ENCODE measurements at places on chromosomes 3 and 15. TPM values are rescaled to one million over a fixed set of nuclear protein-coding genes. Genes with fewer than 3 reads are reported as not detected.

The DCBLD2 gene
- total RNA-seq, result 2.0 TPM

The CYP1A2 gene
- not detected for total RNA-seq

DNA sequence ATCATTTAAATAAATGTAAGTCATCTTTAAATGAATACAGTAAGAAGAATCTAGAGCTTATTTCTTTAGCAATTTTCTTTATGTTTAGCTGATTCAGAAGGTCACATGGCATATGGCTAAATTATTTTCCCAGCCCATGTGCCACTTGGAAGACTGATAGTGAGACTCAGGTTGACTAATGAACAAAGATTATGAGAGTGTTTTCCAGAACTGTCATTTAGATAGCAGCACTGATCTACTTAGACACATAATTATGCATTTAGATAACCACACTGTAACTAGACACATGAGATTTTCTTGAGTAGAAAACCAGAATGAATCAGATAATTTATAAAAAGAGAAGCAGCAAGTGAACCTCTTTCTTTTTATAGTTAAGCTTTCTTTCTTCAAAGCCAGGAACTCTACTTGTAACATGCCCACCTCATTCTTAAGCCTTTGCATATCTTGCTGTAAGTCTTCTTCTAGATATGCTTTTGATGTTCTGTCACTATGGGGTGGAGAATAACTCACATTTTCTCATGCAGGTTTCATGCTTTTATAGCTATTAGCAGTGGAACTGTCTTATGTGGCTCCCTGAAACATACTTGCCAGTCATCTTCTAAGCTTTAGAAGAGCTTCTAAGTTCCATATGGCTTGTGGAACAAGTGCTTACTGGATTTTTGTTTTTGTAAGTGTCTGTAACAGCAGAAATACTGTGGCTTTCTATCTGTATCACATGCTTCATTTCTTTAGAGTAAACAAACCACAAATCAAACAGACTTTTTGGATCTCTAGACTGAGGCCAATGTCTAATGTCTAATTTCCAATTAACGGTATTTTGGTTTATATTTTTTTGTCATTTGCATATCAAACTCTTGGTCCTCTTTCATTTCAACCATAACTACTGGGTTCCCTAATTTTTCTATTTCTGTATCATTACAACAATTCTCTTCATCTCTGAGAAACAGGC, 101.4 kb downstream of the LMLN start:
- no peak for DNase-seq

DNA sequence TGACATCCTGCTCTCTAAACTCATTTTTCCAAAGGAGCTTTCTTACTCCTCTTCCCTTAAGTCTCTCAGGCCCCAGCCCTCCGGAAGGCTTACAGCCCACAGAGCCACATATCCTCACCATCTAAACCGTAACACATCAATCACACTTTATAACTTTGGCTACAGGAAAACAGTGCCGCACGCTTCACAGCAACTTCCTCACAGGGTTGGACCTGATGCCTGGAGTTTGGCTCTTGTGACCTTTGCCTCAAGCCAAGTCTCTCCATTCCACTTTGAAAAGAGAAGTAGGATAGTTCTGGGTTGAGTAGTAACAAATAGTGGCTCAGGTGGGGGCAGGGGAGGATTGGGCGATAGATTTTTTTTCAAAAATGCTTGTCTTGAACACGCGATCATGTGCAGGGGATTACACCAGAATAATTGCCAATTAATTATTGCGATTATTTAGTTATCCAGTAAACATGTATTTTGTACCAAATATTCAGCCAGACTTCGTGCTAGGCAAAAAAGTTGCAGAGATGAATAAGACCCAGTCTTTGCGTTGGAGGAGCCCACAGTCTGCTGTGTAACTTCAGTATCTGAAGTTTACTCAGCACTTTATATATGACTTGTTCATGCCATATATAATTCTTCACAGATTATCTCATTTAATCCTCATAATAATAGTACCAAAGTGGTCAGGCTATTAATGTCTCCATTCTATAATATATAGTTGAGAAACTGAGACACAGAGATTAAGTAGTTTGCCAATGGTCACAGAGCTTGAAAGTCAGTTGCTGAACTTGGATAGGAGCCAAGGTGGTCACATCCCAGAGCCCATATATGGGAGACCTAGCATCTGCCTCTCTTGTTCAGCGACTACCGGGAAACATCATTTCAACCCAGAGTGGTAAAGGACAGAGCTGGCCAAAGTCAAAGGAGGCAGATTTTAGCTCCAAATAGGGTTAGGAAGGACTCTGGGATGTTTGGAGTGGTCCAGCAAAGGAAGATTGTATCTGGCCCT, 2.4 kb upstream of the ETV5 start:
- no peak for DNase-seq

DNA sequence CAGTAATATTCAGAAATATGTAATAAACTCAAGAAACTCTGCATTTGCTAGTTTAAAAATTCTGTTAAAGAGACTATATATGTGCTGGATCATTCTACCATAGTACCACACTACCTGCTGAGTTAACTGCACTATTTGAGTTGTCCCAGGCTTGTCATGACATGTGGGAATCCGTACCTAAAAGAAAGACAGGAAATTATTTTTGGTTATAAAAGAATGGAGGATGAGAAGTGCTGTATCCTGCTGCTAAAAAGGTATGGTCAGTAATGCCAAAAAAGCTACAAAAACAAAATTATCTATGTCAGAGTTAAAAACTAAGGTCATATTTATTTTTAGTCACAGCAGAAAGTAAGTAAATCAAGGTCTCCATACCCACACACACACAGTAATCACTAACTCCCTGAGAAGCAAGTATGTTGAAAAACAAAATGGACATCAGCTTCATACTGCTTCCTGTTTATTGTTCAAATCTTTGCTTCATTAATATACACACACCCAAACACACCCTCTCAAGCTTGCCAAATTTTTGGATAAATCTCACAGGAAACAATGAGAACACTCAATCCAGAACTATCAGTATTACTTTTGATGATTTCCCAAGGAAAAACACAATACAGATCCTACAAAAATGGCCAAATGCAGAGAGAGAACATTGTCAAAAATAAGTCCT, 33.7 kb downstream of the DENND6A start:
- DNase-seq, result no peak

GRCh38 chr3:100971798-100972197, 21.4 kb downstream of the ABI3BP start:
- DNase-seq, result no peak

- DNase-seq, result peak; percentile 79
Measured at GRCh38 chr15:84654689-84655453, 788 bp upstream of the WDR73 start.

GRCh38 chr15:69004011-69004410, 10.5 kb upstream of the NOX5 start:
- DNase-seq, result no peak

The TGM5 gene
- total RNA-seq, result 0.16 TPM

- DNase-seq, result no peak
Measured at GRCh38 chr3:175989161-175989560, 1130.0 kb downstream of the NAALADL2 start.

GRCh38 chr15:41997845-41998244, 23.0 kb downstream of the PLA2G4E start:
- DNase-seq, result no peak

DNA sequence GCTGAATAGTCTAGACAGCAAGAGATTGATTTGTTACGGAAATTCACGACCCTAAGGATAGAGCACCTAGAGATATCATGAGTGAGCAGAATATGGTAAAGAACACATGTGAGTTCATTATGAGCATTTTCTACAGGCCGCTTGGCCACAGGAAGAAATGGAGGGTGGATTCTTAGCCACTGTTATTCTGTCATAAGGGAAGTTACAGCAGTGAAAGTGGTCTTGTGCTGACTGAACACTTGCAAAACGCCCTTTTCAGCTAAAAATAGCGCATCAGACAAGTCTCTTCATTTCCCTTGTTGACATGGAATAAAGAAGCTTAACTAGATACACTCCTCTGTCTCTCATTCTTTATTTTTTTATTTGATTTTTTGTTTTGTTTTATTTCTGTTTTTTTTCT, 19.8 kb downstream of the DGKG start:
- no peak for DNase-seq

The VWA5B2 gene
- total RNA-seq, result not detected

GRCh38 chr15:82072926-82073537, 27.2 kb upstream of the MEX3B start:
- DNase-seq, result no peak

- DNase-seq, result peak; percentile 47
Measured at GRCh38 chr15:41512940-41513505, 604 bp downstream of the LTK start.

DNA sequence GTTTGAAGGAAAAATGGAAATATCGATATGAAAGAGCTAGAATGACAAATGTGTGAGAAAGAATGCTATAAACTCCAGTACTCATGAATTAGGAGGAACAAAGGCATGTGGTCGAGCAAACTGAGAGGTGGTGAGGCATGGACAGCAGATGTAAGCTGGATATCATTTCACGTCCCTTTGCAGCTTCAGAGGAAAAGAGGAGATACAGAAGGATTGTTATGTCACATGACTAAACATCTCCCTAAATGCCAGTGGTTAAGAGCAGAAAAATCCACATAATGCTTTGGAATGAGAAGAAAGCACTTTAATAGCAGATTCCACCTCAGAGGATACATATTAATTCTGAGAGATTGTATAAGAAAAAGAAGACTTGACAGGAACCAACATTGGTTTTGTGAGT, 248.7 kb downstream of the ZIC4 start:
- no peak for DNase-seq

- DNase-seq, result no peak
Measured at GRCh38 chr3:173912126-173912525, 514.6 kb downstream of the NLGN1 start.

GRCh38 chr3:156358232-156358631, 196.7 kb downstream of the SSR3 start:
- DNase-seq, result no peak

DNA sequence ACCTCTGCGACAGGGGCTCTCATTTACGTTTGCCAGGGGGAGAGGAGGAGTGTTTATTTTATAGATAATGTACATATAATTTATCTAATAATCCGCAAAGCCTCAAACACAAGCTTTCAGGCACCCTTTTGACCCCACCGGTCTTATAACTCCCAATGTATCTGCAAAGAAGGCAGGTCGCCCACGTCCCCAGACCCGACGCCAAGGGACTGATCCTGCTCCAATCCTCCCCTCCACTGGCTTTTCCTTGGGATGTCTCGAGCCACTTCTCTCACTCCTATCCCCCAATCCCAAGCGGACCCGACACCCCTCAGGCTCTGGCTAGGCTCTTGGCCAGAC, 452 bp downstream of the DCP1A start:
- DNase-seq, result no peak

The PPP1R14D gene
- total RNA-seq, result not detected

GRCh38 chr15:31483053-31483985, 156.7 kb downstream of the KLF13 start:
- DNase-seq, result peak; percentile 71

GRCh38 chr3:111594781-111595180, 365 bp downstream of the ZBED2 start:
- DNase-seq, result no peak

The LIPH gene
- total RNA-seq, result not detected

The LINGO1 gene
- not detected for total RNA-seq

The MEGF11 gene
- total RNA-seq, result not detected

The SLC6A11 gene
- total RNA-seq, result not detected

DNA sequence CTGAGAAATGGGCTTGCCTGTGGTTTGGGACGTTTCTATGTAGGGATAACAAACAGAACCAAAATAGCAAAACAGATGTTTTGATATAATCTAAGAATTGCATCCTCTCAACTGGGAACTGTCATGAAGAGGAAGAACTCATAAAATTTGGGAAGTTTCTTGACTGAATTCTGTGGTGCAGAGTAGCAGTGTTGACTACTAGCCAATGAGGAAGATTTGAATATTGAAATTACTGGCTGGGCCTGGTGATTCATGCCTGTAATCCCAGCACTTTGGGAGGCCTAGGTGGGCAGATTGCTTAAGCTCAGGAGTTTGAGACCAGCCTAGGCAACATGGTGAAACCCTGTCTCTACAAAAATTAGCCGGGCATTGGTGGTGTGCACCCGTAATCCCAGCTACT, 42.2 kb downstream of the ZNF609 start:
- DNase-seq, result no peak

The UBAP1L gene
- 2.2 TPM for total RNA-seq

- DNase-seq, result no peak
Measured at GRCh38 chr3:2362122-2362521, 263.5 kb downstream of the CNTN4 start.

- no peak for DNase-seq
Measured at GRCh38 chr15:67543348-67543718, 830 bp downstream of the MAP2K5 start.

- peak; percentile 7 for DNase-seq
Measured at GRCh38 chr3:143002083-143002712, 828 bp downstream of the U2SURP start.

The UCN2 gene
- not detected for total RNA-seq

- DNase-seq, result no peak
Measured at GRCh38 chr3:128388932-128389331, 77.8 kb downstream of the DNAJB8 start.

- no peak for DNase-seq
Measured at GRCh38 chr3:186315581-186316354, 46.3 kb downstream of the DGKG start.

The MYRIP gene
- not detected for total RNA-seq

DNA sequence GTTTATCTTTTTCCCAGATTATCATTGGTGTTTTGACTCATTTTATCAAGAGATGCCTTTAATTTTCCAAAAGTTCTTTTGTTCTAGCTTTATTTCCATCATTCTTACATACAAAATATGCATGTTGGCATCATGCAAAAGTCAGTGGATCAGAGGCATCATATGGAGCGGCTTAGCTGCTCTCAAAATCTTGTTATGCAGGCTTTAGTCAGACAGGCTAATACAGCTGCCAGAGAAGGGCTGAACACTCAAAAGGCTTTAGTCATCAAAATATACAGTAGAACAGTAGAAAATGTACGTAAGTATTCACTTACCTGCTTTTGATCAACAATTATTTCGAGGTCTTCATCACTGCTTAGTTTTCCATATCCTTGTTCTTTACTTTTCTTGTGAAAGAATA, 65.5 kb downstream of the PEX5L start:
- DNase-seq, result no peak

The POLQ gene
- total RNA-seq, result 20.7 TPM

DNA sequence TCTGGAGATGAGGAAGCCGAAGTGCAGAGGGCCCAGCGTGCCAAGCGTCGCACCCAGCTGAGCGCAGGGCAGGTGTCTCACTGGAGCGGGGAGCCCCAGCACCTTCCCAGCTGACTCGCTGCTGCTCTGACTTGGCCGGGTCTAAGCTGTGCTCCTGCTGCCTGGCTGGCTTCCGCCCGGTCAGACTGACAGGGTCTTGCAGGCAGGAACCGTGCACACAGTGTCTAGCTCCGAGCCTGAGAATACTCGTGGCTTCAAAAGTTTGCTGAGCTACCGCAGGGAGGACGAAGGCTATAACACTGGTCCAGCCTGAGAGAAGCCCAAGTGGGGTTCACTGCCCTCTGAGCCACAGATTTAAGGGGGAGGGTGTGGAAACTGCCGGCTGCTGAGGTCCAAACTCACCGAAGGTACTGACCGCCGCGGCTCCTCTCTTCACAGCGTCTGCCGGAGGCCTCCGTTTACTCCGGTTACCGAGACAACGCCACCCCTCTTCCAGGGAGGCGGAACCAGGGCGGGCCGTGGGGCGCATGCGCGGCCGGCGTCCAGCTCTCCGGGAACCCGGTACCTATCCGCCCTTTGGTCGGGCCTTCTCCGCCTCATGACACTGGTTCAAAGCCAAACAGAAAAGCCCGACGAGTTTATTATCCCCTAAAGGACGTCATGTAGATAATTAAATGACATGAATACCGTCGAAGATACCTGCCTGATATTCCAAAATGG, at the start of gene CFAP44:
Gene CFAP44 (minus strand): TSS at position 443 of the 720 bp plus-strand sequence. CDS start 7,829 bp downstream, outside the sequence.
- DNase-seq, result peak; percentile 73
